ENCODE measurements at places on chromosomes 4 and X.

- DNase-seq: no peak
Observed at GRCh38 chrX:109656774-109657173, 31.8 kb upstream of the KCNE5 start.

GRCh38 chrX:105221374-105221773 lies 880 bp upstream of the TEX13A start:
- no peak for DNase-seq

GRCh38 chr4:61374447-61374891 lies 174.3 kb downstream of the ADGRL3 start:
- no peak for DNase-seq

DNA sequence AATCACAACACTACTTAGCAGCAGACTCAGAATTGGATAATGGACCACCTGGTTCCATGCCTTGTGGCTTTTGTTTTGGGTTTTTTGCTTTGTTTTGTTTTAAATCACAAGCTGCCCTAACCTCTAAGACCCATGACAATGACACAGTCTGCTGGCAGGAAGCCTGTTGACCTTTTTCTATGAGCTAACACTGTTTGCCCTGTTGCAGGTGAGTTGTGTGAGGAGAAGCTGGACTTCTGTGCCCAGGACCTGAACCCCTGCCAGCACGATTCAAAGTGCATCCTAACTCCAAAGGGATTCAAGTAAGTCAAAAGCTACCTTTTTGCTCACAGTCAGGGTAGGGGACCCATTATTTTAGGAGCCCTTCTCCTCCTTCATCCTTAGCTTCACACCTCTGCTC lies 110.8 kb upstream of the PACRGL start:
- DNase-seq: no peak

GRCh38 chr4:110347805-110348204 lies 128.2 kb upstream of the ENPEP start:
- no peak for DNase-seq

GRCh38 chr4:98639523-98639922 lies 18.9 kb downstream of the TSPAN5 start:
- DNase-seq: no peak

GRCh38 chr4:128477540-128477939 lies 189.9 kb upstream of the PGRMC2 start:
- no peak for DNase-seq

DNA sequence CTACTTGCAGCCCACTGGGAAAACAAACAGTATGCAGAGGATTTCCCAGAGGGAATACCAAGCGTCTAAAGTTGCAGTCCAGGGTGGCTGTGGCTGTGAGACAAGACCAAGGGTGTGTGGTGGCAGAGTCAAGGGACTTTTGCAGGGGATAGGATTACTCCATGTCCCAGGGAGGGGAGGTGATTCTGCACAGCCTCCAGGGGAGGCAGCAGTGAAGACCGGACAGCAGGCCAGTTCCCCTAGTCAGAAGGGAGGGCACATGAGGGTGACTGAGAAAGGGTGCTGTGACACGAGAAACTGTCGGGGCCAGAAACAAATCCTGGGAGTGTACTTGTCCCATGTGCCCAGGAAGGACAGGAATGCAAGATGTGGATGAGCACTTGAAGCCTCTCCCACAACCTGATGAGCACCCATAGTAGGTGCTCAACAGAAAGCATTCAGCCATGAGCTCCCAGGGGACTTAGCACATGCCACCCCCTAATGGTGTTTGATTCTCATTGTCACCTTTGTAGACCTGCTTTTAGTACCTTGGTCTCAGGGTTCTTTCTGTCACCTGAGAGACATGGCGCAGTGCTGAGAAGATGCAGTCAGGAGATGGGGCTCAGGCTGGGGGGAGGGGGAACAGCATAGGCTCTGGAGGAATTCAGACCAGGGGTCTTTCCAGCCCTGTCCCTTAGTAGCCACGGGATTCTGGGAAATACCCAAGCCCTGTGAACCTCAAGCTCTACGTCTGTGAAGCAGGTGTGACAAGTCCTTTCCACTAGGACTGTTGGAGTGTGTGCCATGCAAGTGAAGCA lies 18.1 kb upstream of the HSFX3 start:
- DNase-seq: no peak

- DNase-seq: no peak
Observed at GRCh38 chrX:10665681-10666080, 45.3 kb upstream of the MID1 start.

- DNase-seq: no peak
Observed at GRCh38 chr4:39812500-39812899, 114.6 kb downstream of the UBE2K start.

DNA sequence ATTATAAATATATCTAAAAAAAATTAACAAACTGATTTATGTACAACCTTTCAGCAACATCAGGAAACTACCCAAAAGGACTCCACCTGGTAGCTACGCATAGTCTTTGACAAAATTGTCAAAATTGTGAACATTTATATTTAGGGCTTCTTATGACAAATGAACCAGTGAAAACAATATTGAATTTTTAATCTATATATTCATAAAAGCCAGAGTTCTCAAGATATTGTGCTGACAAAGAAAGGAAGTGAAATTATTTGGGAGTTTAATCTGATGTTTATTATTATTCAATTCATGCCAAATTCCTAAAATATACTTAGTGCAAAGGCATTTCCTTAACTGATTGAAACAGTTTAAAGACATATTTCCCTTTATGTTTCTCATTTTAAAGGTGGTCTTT lies 5.3 kb upstream of the SULT1B1 start:
- no peak for DNase-seq

GRCh38 chrX:68930542-68931317 lies 101.9 kb downstream of the EFNB1 start:
- no peak for DNase-seq

GRCh38 chr4:6761649-6762615 lies 20.6 kb upstream of the KIAA0232 start:
- DNase-seq: no peak

Data from renal cortex interstitium (tissue), 15 donors.